ENCODE measurements at places on chromosomes 16 and 17. TPM values are rescaled to one million over a fixed set of nuclear protein-coding genes. Genes with fewer than 3 reads are reported as not detected.

FLII gene
- polyA plus RNA-seq: 77.7 TPM

DNA sequence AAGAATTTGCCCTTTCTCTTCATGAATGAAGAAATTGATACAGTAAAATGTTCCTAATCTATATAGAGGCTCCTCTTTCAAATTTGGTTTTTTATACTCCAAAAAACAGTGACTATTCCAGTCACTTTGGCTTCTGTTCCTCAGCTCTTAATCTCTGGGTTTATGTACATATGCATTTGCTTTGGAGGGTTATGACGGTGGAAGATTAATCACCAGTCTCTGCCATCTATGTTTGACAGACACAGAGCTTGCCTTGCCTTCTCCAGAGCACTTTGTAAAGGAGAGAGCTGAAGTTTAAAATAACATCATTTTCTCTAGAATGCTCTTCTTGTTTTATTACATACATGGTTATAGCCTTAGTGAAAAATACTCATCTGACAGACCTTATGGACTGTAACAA is 99.3 kb downstream of the NLK start:
- H3K36me3 ChIP-seq: peaks cover 5% of the 10 kb centered on the region
- DNase-seq: no peak
- H3K27ac ChIP-seq: no peak overlapping the region
- H3K27me3 ChIP-seq: no peaks in the 10 kb centered on the region

- DNase-seq: no peak
- no peaks in the 10 kb centered on the region for H3K4me1 ChIP-seq
- H3K27me3 ChIP-seq: peaks cover 2% of the 10 kb centered on the region
- no peak overlapping the region for H3K4me3 ChIP-seq
- H3K36me3 ChIP-seq: no peaks in the 10 kb centered on the region
These were observed 255.5 kb upstream of the KCNJ16 start for GRCh38 chr17:69819316-69820087.

DNA sequence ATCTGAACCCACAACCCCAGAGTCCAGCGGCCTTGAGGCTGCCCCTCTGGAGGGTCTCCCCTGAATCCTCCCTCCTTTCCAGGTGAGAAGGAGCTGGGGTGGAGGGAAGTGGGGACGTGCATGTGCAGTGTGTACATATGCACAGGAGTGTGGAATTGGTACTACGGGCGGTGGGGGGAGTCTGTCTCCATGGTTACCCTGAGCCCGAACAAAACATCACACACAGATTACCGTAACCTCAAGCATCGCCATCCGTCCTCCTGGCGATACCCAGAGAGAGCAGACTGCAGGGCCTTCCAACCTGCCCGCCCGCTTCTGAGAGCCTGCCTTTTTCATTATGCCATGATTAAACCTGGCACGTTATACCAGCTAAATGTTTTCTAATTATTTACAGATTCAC is 25.1 kb downstream of the GSG1L start:
- no peak overlapping the region for H3K4me3 ChIP-seq
- H3K36me3 ChIP-seq: no peaks in the 10 kb centered on the region
- H3K27me3 ChIP-seq: peaks cover 3% of the 10 kb centered on the region
- no peaks in the 10 kb centered on the region for H3K4me1 ChIP-seq
- DNase-seq: no peak

DNA sequence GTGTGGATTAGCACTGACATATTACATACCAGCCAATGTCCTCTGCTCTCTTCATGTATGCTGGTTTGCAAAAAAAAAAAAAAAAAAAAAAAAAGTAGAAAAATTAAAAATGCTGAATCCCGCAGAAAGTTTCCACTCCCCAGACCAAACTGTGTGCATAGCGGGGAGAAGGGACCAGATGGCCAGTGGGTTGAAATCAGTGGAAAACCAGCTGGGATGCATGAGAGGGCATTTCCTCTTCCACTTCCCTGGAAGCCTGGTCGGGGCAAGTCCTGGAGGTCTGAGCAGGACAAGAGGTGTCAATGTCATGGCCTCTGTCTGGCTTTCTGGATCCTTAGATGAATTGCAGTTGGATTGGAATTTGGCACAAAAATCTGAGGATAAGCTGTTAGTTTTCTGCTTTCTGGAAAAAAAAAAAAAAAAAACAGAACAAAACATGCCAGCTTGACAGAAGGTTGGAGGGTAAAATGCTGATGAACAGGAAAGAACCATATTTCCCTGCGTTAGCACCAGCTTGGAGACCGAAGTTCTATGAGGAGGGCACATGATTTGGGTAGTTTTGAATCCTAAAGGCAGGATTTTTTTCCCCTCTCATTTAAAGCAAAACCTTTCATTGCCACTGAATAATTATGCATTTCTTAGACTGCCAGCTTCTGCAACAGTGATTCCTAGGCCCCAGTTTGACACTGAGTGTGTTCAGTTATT is 941.5 kb upstream of the EEF2KMT start:
- H3K4me3 ChIP-seq: no peak overlapping the region
- no peaks in the 10 kb centered on the region for H3K36me3 ChIP-seq
- DNase-seq: no peak
- no peaks in the 10 kb centered on the region for H3K4me1 ChIP-seq

- H3K27ac ChIP-seq: no peak overlapping the region
- H3K36me3 ChIP-seq: no peaks in the 10 kb centered on the region
- DNase-seq: no peak
- H3K27me3 ChIP-seq: no peaks in the 10 kb centered on the region
- no peaks in the 10 kb centered on the region for H3K4me1 ChIP-seq
- H3K4me3 ChIP-seq: no peak overlapping the region
These were observed 114.4 kb downstream of the SEC14L1 start for GRCh38 chr17:77254951-77255825.

All from immature natural killer cell (primary cell).